ENCODE measurements at places on chromosomes 2 and 18. TPM values are rescaled to one million over a fixed set of nuclear protein-coding genes. Genes with fewer than 3 reads are reported as not detected.

The TUBA3E gene
- 80.0 TPM for total RNA-seq

DNA sequence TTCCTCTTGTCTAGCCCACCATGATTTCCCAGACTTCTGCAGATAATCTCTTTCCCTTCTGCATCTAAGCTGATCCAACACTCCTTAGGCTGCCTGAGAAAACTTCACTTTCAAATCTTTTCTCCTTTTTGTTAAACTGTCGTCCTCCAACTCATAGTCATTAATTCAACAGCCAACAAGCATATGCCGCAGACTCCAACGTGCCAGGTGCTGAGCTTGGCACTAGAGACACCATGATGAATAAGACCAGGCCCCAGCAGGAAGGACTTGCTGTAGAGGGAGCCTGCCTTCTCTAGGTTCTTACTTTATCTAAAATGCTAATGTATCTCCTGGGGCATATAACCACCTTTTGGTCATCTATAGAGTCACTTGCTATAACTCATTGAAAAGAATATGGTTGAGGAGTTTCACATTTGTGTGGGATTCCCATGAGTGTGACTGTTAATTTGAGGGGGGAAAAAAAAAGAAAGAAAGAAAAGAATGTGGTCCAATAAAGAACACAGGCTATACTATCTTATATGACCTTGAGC, 51.0 kb downstream of the ANKRD44 start:
- DNase-seq = no peak

The ASPRV1 gene
- total RNA-seq = 0.81 TPM

- DNase-seq = no peak
Observed at GRCh38 chr2:201777043-201777442, 3.7 kb downstream of the ALS2 start.

DNA sequence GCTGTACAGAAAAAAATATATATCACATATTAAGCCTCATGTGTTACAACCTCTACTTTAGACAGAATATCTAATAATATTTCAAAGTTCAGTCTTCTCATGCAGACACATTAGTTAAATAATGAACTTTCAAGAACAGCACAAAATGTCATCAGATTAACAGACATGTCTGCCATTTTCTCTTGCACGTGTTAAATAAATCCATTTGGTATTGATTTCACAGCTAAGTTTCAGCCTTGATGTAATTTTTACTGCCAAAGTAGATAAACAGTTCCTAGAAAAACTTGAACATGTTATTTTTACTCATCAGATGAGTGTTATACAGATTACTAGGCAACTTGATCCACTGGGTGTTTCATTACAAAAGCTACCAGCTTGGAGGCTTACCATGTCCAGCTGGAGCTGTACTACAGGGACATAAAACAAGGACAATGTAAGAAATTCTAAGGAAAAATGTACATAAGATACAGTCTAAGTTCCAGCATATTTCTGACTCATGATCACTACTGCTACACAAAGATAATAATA, 290.7 kb upstream of the DDX18 start:
- no peak for DNase-seq

DNA sequence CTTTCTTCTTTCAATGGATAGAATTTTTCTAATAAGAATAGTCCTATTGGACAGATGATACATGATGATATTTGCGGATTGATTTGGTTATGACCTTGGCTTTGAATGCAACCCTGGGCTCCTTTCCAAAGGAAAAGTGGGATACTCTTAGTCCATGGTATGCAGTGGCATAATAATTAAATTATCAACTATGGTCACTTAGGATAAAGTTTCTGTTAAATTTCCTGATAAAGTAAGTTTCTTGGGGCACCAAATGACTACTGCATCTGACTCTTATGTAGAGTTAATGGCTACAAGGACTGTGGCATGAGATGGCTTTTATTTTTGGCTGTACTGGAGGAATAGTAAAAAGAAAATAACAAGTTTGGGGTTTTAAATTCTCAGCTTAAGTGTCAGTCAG, 126.7 kb downstream of the QPCT start:
- DNase-seq = no peak

The GMPPA gene
- 22.9 TPM for total RNA-seq

GRCh38 chr2:43008388-43008787, 216.0 kb upstream of the HAAO start:
- DNase-seq = no peak

The IL18RAP gene
- total RNA-seq = 0.30 TPM

- no peak for DNase-seq
Observed at GRCh38 chr2:80126596-80127189, 177.9 kb downstream of the LRRTM1 start.

DNA sequence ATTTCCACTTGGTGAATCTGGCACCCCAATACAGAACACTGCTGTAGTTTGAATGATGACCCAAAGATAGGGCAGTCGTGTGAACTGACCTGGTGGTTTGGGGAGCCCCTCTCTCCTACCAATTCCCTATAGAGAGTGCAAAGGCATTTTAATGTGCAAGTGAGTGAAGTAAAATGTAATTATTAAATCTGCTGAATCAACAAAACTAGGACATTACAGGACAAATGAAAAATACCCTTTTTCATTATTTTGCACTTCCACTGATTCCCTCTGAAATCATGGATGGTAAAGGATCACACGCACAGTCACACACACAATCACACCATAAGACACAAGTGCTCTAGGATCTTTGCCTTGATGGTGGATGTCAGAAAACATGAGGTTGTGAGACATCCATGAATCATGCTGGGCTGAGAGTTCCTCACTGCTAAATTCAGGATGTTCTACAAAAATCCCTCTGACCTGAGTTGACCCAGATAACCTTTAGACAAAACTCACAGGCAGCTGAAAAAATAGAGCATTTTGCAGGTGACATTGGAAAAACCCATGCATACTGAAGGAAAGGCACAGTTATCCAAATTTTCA, 197.4 kb downstream of the FBXO15 start:
- DNase-seq = no peak

DNA sequence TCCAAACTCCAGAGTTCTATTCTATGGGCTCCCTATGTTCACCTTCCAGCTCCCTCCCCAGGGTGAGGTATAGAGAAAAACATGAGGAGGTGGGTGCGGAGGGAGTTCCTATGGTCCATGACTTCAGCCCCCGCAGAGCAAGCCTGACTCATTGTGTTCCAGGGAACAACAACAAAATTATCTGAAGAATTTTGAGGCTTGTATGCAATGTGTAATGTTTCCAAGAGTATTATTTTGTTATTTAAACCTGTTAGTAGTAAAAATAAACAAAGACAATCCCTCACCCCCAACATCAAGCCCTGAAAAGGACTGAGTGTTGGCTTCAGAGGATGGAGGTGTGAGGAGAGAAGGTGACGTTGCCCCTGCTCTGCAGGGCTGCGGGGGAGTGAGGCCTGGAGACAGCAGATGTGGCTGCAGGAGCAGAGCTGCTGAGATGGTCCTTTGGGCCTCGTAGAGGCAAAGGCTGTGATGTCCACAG, 29.0 kb downstream of the LAMA3 start:
- no peak for DNase-seq

- no peak for DNase-seq
Observed at GRCh38 chr2:29700560-29700959, 220.8 kb downstream of the ALK start.

GRCh38 chr2:68721482-68722101, 13.0 kb upstream of the ARHGAP25 start:
- DNase-seq = no peak

The ERFE gene
- total RNA-seq = 0.51 TPM

The REG3A gene
- total RNA-seq = not detected

The LYPD6 gene
- 0.14 TPM for total RNA-seq

The ERICH2 gene
- total RNA-seq = not detected

GRCh38 chr2:71747559-71747958, 294.2 kb downstream of the DYSF start:
- DNase-seq = no peak

DNA sequence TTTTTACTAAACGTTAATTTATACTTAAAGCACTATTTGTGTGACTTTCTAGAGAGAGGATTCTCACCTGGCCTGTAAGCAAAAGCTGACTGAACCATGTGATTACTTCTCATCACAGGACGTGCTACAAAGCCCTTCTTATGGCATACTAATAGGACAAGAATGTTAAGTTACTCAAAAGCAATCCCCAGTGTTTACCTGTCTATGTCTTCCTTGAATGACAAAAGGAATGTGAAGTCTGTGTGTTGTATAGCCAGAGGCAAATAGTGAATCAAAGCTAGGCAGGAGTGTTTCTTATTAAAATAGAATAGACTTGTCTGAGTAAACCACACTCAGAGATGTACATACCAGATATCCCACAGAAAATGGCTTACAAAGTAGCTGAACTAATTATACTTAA, 1465.5 kb downstream of the SUCLG1 start:
- DNase-seq = no peak

DNA sequence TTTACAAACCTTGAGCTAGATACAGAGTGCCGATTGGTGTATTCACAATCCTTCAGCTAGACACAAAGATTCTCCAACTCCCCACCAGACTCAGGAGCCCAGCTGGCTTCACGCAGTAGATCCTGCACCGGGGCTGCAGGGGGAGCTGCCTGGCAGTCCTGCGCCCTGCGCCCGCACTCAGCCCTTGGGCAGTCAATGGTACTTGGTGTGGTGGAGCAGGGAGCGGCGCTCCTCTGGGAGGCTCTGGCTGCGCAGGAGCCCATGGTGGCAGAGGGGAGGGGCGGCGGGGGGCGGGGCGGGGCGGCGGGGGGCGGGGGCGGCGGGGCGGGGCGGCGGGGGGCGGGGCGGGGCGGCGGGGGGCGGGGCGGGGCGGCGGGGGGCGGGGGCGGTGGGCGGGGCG, 923.4 kb downstream of the SOCS6 start:
- no peak for DNase-seq

GRCh38 chr2:227406177-227407031, 18.7 kb upstream of the SCYGR1 start:
- no peak for DNase-seq

DNA sequence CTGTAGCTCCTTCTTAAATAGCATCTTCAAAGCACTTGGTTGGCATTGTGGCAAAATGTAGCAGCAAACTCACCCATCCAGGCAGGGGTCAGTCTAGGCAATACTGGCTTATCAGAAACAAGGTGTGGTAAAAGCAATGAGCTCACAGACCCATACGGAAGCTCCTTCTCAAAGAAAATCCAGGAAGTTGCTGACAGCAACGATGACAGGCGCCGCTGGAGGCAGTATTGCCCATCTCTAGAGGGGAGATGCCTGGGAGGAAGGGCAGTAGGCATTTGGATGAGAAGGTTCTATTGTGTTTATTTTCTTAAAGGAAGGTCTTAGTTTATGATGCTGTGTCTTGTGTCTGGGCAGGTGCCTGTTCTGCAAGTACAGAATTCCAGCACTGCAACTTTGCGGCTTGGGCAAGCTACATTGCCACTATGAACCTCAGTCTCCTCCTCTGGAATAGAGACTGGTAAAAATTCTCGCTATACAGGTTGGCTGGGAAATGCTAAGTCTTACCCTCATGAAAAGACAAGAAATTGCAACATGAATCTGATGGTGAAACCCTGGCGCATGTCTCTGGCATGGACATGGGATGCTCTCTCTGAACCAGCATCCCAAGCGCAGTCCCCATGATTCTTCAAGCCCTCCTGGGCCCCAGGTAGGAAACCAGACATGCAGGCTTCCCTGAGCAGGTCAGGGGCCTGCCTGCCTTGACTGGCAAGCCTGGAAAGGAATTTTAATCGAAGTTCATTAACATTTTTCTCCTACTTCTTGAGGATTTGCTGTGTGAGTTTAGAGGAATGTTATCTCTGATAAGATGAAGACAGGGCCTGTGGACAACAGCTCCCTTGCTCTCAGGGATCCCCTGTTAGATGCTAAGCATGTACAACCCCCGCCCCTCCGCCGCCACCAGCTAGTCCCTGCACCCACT, 156.0 kb downstream of the TFCP2L1 start:
- no peak for DNase-seq

GRCh38 chr18:49111191-49111988, 160.6 kb upstream of the SMAD7 start:
- DNase-seq = no peak

The PCARE gene
- total RNA-seq = 0.51 TPM

The RIF1 gene
- 12.7 TPM for total RNA-seq

DNA sequence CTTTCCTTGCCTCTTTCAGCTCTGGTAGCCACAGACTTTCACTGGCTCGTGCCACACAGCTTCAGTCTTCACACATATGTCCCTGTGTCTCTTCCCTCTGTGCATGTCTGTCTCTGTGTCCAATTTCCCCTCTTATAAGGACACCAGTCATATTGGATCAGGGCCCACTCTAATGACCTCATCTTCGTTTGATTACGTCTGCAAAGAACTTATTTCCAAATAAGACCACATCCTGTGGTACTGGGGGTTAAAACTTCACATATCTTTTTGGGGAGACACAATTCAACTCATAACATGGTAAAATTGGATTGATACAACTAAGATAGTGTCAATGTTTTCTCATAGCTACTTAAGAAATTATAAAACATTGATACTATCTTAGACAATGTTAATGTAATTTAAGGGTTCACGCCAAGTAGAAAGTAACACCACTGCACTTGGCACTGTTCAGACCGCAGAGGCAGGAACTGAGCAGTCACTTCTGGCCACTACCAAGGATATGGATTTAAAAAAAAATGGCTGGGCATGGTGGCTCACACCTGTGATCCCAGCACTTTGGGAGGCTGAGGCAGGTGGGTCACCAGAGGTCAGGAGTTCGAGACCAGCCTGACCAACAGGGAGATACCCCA, 119.6 kb upstream of the EPAS1 start:
- DNase-seq = no peak

The PLA2R1 gene
- 3.4 TPM for total RNA-seq

- no peak for DNase-seq
Observed at GRCh38 chr18:21662581-21662980, 42.0 kb downstream of the ABHD3 start.

GRCh38 chr2:46148369-46148736, 148.9 kb upstream of the EPAS1 start:
- DNase-seq = no peak

GRCh38 chr2:160371251-160372009, 122.2 kb downstream of the RBMS1 start:
- DNase-seq = peak; percentile 60

- DNase-seq = no peak
Observed at GRCh38 chr2:100823665-100824438, 3.9 kb downstream of the NPAS2 start.

The AMER3 gene
- not detected for total RNA-seq

The MEP1B gene
- not detected for total RNA-seq

DNA sequence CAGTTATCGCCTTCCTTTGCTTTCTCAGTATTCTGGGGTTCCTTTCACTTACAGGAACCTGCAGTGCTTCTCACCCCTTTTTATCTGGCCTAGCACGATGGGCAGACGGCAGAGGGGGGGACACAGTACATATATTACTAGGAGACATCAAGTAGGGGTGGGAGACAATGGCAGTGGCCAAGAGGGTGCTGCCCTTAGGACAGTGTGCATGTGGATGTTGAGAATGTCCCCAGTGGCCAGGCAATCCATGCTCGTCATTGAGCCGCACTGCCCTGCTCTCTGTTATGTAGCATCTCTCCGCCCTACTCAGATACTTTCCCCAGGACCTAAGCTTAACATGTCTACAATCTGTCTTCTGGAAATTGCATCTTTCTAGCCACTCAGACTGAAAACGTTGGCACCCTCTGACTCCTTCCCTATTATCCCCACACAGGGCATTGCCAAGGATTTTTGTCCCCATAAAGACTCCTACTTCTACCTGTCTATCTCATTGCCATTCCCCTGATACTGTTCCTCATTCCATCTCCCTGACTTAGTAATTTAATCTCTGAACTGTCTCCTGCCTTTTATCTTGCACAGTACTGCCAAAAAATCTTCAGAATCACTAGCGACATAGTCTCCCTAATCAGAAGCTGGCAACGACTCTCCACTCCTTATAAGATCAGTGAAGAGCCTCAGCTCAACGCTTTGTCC, 6.6 kb downstream of the DSG2 start:
- DNase-seq = no peak

The WDR43 gene
- total RNA-seq = 16.8 TPM

- DNase-seq = no peak
Observed at GRCh38 chr2:188050726-188051125, 240.9 kb upstream of the GULP1 start.

Data from Right ventricle myocardium inferior (tissue), 1 donor.